ENCODE measurements at places on chromosomes 6 and 20.

GRCh38 chr6:108904741-108905140, 56.5 kb downstream of the ARMC2 start:
- no peaks in the 10 kb centered on the region for H3K27me3 ChIP-seq
- no peak overlapping the region for H3K4me3 ChIP-seq
- no peaks in the 10 kb centered on the region for H3K36me3 ChIP-seq
- DNase-seq = no peak
- H3K27ac ChIP-seq = no peak overlapping the region

GRCh38 chr20:61340157-61340556, 88.1 kb downstream of the CDH4 start:
- H3K4me3 ChIP-seq = no peak overlapping the region
- H3K36me3 ChIP-seq = no peaks in the 10 kb centered on the region
- H3K27me3 ChIP-seq = no peaks in the 10 kb centered on the region
- no peaks in the 10 kb centered on the region for H3K4me1 ChIP-seq
- no peak overlapping the region for H3K27ac ChIP-seq

GRCh38 chr6:166068768-166069167, 98.9 kb downstream of the TBXT start:
- no peaks in the 10 kb centered on the region for H3K27me3 ChIP-seq
- no peaks in the 10 kb centered on the region for H3K36me3 ChIP-seq
- no peaks in the 10 kb centered on the region for H3K4me1 ChIP-seq
- no peak for DNase-seq

DNA sequence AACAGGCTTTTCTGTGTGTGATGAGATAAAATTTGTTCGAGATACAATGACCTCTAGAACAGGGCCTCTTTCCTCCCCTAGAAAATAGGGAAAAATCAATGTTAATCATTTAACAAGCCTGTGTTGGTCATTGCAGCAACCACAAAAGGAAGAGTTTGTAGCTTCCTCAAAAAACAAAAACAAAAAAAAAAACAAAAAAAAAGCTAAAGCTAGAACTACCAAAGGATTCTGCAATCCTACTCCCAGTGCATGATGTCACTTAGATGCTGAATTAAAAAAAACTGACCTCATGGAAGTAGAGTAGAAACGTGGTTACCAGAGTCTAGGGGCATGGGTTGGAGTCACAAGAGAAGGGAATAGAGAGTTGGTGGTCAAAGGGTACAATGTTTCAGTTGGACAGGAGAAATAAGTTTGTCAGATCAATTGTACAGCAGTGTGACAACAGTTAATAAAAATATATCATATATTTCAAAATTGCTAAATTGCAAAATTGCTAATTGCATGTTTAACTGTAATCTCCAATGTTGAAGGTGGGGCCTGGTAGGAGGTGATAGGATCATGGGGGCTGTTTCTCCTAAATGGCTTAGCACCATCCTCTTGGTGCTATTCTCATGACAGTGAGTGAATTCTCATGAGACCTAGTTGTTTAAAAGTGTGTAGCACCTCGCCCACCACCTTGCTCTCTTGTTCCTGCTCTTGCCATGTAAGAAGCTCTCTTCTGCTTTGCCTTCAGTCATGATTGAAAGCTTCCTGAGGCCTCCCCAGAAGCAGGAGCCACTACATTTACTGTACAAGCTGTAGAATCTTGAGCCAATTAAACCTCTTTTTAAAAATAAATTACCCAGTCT, 163.4 kb upstream of the SIM1 start:
- no peaks in the 10 kb centered on the region for H3K27me3 ChIP-seq
- no peaks in the 10 kb centered on the region for H3K4me1 ChIP-seq
- H3K36me3 ChIP-seq = no peaks in the 10 kb centered on the region
- H3K4me3 ChIP-seq = no peak overlapping the region
- no peak for DNase-seq
- no peak overlapping the region for H3K27ac ChIP-seq

GRCh38 chr20:51562332-51563173, 20.0 kb upstream of the NFATC2 start:
- H3K27me3 ChIP-seq = peaks cover 13% of the 10 kb centered on the region
- DNase-seq = peak; percentile 91
- H3K4me3 ChIP-seq = peak overlapping the region; percentile 7
- H3K27ac ChIP-seq = no peak overlapping the region
- no peaks in the 10 kb centered on the region for H3K36me3 ChIP-seq

DNA sequence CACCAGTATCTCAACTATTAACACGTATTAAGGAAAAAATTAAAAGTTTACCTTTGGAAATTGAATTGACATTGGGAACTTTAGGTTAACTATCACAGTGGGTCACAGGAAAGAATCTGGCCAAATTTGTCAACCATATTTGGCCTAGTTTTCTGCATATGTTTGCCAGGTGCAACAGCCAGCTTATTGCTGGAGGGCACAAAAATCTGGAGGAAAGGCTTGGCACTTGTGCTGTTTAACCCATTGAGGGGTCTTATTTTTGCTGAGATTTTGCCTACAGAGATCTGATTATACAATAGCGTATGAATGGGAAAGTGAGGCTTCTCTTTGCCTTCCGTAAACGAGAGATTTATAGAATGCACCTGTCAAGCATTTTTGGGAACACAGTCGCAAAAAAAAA, 190.4 kb downstream of the PRL start:
- no peak for DNase-seq
- no peaks in the 10 kb centered on the region for H3K4me1 ChIP-seq
- H3K27ac ChIP-seq = no peak overlapping the region
- H3K4me3 ChIP-seq = no peak overlapping the region
- no peaks in the 10 kb centered on the region for H3K36me3 ChIP-seq

Data from mesendoderm (in vitro differentiated cells).